Neural crest cell (in vitro differentiated cells): ENCODE measurements at places on chromosomes 6 and 20. TPM values are rescaled to one million over a fixed set of nuclear protein-coding genes. Genes with fewer than 3 reads are reported as not detected.

DNA sequence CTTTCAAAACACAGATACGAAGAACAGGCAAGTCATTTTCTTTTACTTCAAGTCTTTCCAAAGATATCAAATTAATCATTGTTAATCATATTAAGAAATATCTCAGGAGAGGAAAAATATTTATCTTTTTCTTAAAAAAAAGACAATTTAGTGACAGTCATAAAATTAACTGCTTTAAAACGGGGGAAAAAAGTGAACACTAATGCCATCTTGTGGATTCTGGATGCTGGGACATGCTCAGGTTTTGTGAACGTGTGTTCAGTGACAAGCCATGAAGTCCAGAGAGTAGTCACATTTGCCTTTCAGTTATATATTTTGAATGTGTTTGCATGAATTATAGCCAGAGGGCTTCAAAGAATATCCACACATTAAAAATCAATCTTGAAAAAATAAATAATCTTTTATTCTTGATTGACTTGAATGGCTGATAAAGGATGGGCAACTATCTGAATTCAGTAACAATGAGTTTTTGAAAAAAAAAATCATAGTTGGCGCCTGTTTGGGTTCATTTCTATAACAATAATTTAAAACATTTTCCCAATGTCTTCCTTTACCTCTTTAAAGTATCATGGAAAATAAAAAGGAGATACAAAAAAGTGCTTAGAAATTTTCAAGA lies 74.7 kb upstream of the NOX3 start:
- no peak for DNase-seq

Gene KIAA1586
- 38.2 and 39.8 TPM in 2 replicates for total RNA-seq

Gene LY6G6D
- total RNA-seq = not detected in 2 replicates

DNA sequence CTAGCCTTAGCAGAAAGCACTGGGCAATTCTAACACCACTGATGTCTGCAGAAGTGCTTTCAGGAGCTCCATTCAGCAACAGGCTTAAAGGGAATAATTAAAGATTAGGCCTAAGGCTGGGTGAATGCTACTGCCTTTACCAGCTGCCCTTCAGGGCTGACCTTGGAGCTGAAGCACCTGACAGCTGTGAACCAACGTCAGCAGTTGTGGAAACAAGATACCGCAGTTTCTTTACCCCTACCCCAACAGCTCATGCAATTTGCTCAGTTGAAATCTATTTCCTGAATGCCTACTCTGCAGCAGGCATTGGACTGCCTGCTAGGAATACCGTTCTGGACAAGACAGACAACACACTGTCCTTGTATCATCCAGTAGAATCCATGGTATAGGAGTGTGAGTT lies 51.5 kb upstream of the ADTRP start:
- DNase-seq = no peak
